ENCODE measurements at places on chromosomes 16 and 17. TPM values are rescaled to one million over a fixed set of nuclear protein-coding genes. Genes with fewer than 3 reads are reported as not detected.

The C16orf96 gene
- not detected for total RNA-seq

The GAS2L2 gene
- total RNA-seq, result not detected

The MYH13 gene
- total RNA-seq, result not detected

The ZG16 gene
- not detected for total RNA-seq

The TNFRSF13B gene
- total RNA-seq, result not detected

The NUTF2 gene
- total RNA-seq, result 313 TPM

The TBX2 gene
- 0.38 TPM for total RNA-seq

The TLCD1 gene
- 20.7 TPM for total RNA-seq
